ENCODE measurements at places on chromosomes 3 and 15.

DNA sequence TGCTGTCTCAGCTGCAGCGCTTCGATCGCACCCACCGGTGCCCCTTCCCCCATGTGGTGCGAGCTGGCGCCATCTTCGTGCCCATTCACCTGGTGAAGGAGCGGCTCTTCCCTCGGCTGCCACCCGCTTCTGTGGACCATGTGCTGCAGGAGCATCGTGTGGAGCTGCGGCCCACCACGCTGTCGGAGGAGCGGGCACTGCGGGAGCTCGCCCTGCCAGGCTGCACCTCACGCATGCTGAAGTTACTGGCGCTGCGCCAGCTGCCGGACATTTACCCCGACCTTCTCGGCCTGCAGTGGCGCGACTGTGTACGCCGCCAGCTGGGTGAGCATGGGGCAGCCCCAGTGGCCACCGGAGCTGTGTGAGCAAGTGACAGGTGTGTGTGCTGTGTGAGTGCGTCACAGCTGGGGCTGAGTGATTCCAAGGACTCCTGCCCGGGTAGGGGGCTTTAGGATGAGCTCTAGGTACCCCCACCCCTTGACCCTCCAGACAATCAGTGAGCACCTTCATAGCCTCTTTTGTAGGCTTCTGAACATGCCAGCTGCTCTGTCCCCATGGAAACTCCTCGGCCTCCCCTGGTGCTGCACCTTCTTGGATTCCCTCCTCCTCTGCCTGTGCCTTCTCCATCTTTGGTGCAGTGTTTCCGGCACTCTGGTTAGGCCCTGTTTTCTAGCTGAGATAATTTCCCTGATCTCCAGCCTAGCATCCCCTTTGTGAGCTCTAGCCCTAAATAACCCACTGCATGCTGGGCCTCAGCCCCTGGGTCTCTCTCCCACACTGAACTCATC is 7.0 kb downstream of the C15orf39 start:
- ATAC-seq = no peak

DNA sequence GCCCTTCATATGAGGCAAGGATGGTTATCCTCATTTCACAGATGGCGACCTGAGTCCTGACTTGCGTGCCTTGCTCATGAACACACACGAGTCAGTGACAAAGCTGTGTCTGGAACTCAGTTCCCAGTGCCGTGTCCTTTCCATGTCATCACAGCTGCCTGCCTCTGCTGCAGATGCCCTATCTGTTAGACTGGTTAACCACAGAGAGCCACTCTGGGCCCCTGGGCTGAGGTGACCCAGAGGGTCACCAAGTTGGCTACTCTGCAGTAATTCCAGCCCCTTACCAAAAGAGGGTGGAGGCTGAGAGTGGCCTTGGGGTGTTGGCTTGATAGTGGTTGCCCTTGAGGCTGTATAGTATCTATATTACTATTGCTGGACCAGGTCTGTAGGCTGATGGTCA is 41.0 kb downstream of the RAB11A start:
- no peak for ATAC-seq

DNA sequence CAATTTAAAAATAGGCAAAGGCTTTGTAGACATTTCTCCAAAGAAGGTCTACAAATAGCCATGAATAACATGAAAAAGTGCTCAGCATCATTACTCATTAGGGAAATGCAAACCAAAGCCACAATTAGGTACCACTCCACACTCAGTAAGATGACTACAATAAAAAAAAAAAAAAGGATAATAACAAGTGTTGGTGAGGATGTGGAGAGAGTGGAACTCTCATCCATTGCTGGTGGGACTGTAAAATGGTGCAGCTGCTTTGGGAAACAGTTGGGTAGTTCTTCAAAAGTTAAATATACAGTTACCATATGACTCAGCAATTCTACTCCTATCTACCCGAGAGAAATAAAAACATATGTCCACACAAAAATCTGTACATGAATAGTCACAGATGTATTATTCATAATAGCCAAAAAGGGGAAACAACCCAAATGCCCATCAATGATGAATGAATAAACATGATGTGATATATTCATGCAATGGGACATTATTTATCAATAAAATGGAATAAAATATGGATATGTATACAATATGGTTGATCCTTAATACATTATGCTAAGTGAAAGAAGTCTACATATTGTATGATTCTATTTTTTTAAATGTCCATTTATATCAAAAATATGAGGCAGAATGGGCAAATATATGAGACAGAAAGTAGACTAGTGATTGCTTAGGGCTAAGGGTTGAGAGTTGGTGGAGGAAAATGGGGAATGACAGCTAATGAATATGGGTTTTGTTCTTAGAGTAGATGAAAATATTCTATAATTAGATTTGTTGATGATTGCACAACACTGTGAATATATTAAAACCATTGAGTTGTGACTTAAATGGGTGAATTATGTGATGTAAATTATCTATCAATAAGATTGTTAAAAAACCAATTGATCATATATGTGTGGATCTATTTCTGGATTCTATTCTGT is 66.1 kb upstream of the SMAD3 start:
- ATAC-seq = no peak

- no peak for ATAC-seq
Measured at GRCh38 chr3:2148561-2149340, 50.1 kb downstream of the CNTN4 start.

- no peak for ATAC-seq
Measured at GRCh38 chr3:4406746-4407568, 60.1 kb downstream of the SUMF1 start.

DNA sequence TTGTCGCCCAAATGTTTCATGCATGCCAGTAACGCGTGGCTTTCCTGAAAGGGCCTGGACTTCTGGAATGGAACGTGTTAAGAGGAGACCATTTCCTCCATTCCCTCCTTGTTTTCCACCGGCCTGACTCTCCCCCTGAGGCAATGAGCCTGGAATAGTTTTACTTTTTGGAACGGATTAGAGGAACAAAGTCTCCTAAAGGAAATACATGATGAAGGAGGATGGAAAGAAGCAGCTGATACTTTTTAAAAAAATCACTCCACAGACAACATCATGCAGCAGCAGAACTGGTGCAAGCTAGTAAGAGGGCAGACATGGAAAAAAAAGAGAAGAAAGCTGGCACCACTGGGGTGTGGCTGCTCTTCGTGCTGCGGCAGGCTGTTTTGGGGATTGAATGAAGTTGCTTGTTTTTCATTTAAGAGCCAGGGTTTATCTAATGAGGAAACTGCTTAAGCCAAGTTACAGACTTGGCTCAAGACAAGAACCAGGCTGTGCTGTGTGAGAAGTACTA is 3.6 kb upstream of the KBTBD12 start:
- ATAC-seq = peak; percentile 65

- ATAC-seq = no peak
Measured at GRCh38 chr3:160135851-160136250, 89.4 kb upstream of the C3orf80 start.

- ATAC-seq = no peak
Measured at GRCh38 chr3:102161384-102162006, 273.3 kb upstream of the ZPLD1 start.

GRCh38 chr3:113758389-113759024 is 11.7 kb downstream of the ATP6V1A start:
- ATAC-seq = no peak

DNA sequence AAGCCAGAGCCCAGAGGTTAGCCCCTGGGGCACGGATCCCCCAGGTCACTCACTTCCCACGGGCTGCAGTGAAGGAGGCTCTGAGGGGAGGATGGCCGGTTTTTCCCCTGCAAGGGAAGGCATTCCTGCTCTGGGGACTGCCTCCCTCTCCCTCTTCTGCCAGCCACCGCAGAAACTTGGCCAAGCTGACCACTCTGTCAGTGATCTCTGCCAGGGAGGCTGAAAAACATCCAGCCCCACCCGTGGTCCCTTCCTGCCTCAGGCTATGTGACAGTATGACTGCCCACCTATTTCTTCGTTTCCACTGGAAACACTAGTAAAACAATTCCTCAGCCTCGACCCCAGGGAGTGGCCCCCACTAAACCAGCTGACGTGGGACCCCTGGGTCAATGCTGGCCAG is 14.6 kb upstream of the FANCD2 start:
- ATAC-seq = no peak
